ENCODE measurements at places on chromosomes 6 and 20. TPM values are rescaled to one million over a fixed set of nuclear protein-coding genes. Genes with fewer than 3 reads are reported as not detected.

The RHAG gene
- not detected for total RNA-seq

The MARCKS gene
- 43.0 TPM for total RNA-seq

The LZTS3 gene
- 2.6 TPM for total RNA-seq

The GGT7 gene
- total RNA-seq: 8.8 TPM

The MEP1A gene
- not detected for total RNA-seq

The POU5F1 gene
- total RNA-seq: 0.59 TPM

The USP49 gene
- 2.2 TPM for total RNA-seq

The MOXD1 gene
- total RNA-seq: 14.3 TPM

The SUMO4 gene
- total RNA-seq: 1.8 TPM

The TRAPPC3L gene
- not detected for total RNA-seq

The OLIG3 gene
- total RNA-seq: not detected
